ENCODE measurements at places on chromosomes 5 and 9.

- DNase-seq, result no peak
Measured at GRCh38 chr9:69465473-69465872, 140.5 kb downstream of the ENTREP1 start.

- DNase-seq, result no peak
Measured at GRCh38 chr5:17412760-17413671, 85.0 kb upstream of the TAF11L2 start.

DNA sequence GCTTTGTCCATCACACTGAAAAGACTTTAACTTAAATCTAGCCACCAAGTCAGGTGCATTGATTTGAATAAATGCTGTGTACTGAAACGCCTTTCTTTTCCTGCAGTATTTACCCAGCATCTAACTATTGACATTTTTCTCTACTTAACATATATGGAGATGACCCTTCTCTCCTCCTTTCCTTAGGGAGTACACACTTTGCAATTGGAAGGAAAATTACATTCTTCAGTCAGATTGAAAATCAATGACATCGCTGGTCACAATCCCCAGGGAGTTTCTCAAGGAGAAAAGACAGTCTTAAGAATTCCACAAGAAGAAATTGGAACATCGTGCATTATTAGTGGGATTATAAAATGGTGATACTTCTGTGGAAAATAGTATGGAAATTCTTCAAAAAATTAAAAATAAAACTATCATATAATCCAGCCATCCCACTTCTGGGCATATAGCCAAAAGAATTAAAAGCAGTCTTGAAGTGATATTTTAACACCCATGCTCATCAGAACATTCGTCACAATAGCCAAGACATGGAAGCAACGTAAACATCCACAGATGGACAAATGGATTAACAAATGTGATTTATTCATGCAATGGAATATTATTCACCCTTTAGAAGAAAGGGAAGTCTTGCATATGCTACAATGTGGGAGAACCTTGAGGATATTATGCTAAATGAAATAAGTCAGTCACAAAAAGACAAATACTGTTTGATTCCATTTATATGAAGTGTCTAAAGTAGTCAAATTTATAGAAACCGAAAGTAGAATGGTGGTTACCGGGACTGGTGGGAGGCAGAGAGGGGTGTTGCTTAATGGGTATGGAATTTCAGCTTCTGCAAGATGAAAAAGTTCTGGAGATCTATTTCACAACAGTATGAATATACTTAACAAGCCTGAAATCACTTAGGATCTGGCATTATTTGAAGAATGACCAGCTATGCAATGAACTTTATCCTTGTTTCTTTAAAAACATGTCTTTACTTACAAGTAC lies 14.3 kb upstream of the FREM1 start:
- DNase-seq, result peak; percentile 51

GRCh38 chr5:77847129-77847460 lies 71.0 kb upstream of the TBCA start:
- no peak for DNase-seq

- no peak for DNase-seq
Measured at GRCh38 chr5:18487928-18488480, 853.7 kb downstream of the TAF11L14 start.

GRCh38 chr5:139481122-139481533 lies 1.4 kb downstream of the STING1 start:
- peak; percentile 33 for DNase-seq

DNA sequence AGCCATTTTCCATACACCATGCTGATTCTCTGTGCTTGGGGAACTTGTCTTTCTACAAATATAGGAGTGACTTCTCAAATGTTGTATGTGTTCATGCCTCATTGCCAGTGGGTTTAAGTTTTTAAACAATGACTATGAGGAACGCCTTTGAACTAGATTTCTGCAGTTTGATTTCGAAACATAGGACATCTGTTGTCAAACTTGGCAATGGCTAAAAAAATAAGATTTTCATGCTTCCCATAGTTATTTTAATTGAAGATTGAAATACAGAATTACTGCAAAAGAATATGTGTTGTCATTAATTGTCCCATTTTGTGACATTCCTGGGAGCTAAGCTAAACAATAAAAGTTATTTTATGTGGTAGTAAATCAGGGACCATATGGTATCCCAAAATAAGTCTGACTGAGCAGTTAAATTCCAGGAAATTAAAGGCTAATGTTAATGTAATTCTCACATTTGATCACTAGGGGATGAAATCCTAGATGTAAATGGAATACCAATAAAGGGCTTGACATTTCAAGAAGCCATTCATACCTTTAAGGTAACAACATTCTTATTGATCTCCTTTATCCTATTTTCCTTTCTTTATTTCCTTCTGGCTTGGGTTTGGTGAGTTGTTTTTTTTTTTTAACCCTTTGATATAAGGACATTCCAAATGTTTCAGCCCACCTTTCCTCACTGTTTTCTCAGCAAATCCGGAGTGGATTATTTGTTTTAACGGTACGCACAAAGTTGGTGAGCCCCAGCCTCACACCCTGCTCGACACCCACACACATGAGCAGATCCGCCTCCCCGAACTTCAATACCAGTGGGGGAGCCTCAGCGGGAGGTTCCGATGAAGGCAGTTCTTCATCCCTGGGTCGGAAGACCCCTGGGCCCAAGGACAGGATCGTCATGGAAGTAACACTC lies 116.7 kb downstream of the GOLPH3 start:
- peak; percentile 58 for DNase-seq

DNA sequence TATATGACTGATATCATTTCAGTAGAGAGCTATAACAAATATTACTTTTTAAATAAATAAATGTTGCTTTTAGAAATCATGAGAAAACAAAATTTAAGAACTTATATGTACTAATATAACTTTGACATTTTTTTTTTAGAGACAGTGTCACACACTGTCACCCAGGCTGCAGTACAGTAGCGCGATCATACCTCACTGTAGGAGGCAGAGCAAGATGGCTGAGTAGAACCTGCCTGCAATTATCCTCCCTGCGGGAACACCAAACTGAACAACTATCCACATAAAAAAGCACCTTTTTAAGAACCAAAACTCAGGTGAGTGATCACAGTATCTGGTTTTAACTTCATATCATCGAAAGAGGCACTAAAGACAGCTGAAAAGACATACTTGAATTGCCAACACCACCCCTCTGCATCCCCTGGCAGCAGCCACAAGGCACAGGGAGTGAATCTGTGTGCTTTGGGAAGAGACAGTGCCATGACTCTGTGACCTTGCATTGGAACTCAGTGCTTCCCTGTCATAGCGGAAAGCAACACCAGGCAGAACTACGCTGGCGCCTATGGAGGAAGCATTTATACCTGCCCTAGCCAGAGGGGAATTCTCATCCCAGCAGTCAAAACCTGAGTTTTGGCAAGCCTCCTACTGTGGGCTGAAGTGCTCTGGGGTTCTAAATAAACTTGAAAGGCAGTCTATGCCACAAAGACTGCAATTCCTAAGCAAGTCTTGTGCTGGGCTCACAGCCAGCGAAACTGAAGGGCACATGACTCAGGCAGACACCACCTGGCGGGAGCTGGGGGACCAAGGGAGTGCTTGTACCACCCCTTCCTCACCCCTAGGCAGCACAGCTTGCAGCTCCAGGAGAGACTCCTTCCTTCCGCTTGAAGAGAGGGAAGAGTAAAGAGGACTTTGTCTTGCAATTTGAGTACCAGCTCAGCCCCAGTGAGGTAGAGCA lies 142.7 kb downstream of the FBXL17 start:
- no peak for DNase-seq

- DNase-seq, result no peak
Measured at GRCh38 chr9:109599711-109600110, 101.6 kb upstream of the PTPN3 start.

- DNase-seq, result no peak
Measured at GRCh38 chr9:120960001-120960400, 33.4 kb upstream of the TRAF1 start.

GRCh38 chr5:5828619-5829018 lies 406.1 kb downstream of the ICE1 start:
- no peak for DNase-seq

GRCh38 chr5:172504701-172505402 lies 50.5 kb upstream of the SH3PXD2B start:
- peak; percentile 85 for DNase-seq

DNA sequence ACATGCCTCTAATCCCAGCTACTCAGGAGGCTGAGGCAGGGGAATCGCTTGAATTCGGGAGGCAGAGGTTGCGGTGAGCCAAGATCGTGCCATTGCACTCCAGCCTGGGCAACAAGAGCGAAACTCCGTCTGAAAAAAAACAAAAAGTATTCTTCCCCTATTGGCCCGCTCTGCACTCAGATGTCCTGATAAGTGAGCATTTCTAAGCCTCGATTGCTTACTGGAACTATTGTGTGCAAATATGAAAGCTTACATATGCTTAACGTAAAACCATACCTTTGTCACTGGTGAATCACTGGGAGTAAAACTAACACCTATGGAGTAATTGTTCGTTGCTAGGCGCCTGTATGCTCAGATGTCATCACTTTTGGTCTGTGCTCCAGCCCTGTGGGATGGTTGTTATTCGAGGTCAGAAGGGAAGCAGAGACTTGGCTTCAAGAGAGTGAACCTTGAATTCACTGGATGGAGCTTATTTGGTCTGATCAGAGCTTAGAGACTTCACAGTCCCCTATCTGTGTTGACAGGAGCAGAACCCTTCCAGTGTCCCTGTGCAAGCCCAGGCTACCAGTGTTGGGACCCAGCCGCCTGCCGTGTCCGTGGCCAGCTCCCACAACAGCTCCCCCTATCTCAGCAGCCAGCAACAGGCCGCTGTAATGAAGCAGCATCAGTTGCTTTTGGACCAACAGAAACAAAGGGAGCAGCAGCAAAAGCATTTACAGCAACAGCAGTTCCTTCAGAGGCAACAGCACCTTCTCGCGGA lies 25.3 kb upstream of the LTC4S start:
- no peak for DNase-seq

DNA sequence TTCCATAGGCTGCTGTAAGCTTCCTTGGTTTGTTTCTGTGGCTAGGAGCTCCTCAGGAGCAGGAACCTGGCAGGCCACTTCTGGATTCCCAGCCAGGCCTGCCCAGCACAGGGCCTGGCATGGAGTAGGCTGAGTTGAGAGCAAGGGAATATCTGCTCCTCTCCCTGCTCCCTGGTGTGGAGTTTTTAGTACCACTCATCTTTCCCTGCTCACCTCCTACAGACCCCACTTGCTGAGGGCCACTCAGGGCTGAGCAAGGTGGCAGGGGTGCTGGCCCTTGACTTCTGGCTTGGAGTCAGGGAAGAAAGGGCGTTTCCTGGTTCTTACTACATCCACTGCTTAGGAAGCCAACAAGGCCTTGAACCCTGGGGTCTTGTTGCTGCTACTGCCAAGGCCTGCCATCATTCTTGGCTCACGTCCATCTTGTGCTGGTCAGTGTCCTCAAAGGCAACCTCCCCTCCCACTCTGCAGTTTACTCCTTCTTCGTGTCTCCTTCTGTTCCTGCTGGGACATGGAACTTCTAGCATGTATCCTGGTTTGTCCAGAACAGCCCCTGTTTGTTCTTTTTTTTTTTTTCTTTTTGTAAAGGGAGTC lies 54.9 kb downstream of the PSD2 start:
- no peak for DNase-seq

GRCh38 chr9:97501177-97501971 lies at the start of gene TMOD1:
Gene TMOD1, plus strand, starts transcription at chr9:97501666. Its CDS starts 22,523 bp downstream, at chr9:97524189.
- peak; percentile 25 for DNase-seq

DNA sequence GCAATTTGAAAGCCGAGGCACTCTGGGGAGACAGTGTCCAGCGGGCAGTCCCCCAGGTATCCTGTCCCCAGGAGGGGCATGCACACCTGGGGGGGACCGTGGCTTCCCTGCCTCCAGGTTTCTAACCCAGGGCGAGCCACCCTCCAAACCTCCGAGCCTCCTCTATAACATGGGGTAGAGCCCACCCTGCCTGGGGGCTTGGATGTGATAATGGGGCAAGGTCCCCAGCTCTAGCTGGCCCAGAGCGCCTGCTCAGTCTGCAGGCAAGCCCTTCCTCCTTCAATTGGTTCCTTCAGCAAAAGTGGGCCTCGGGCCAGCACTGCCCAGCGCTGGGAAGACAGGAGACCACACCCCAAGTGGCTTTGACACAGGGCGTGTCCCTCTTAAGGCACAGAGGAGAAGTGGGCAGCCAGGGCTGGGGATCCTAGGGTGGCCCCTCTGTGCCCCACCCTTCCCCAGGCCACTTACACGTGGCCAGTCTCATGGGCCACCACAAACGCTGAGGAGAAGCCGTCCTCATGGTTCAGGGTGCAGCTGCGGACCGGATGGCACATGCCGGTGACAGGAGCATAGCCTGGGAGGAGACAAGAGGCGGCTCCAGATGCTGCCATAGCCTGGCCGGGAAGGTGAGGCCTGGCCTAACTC lies 94.3 kb downstream of the ZNF354C start:
- no peak for DNase-seq

DNA sequence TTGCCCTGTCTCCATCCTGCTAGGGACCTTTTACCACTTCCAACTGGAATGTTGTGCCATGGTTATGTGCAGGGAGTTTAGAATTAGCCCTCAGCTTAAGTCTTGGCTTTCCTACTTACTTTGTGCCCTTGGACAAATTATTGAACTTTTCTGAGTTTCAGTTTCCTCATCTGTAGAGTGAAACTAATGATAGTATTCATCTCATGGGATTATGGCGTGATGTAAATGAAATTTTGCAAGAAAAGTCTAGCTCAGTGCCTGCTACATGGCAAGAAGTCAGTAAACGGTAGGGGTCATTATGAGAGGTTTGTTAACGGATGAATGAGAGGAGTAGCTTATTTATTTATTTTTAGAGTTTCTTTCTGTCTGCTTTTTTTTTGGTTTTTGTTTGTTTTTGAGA lies 1.8 kb downstream of the MVB12B start:
- no peak for DNase-seq

- DNase-seq, result no peak
Measured at GRCh38 chr9:126690431-126691051, 76.8 kb downstream of the LMX1B start.

DNA sequence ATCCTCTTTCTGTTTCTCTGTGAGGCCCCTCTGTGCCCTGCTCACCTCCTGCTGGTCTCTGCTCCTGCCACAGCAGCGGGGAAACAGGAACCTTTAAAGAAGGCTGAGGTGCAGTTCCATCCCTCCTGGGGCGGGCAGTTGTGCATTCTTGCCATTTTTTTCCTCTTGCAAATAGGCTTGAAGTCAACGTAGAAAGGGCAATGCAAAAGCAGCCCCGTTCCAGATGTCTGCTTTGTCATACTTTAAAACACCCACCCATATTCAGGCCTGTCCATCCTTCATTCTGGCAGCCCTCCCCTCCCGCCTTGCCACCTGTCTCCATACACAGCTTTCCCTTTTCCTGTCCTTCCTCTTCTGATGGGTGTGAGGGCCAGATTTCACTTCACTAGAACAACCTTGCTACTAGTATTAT lies 65.4 kb upstream of the KLF9 start:
- peak; percentile 92 for DNase-seq

DNA sequence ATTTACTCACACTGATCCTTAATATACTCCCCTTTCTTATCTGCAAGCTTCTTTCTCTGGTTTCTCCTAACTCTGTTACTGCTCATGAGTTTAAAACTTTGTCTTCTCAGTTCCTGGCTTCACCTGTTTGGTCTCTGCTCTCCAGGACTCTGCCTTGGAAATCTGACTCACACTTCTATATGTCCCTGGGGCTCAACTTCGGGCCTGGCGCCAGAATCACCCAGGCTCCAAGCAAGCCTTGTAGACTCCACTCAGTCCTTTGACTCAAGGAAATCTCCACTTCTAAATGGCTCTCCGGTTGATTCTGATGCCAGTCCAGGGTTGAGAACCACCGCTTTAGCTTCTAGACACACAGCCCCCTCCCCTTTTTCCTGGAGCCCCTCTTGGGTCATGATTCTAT lies 57.8 kb downstream of the TMC1 start:
- DNase-seq, result peak; percentile 78

- DNase-seq, result peak; percentile 87
Measured at GRCh38 chr5:131466171-131466766, 168.8 kb downstream of the RAPGEF6 start.

Measured in cardiac fibroblast (primary cell).